Stimulated activated CD8-positive, alpha-beta memory T cell treated with anti-CD3 and anti-CD28 coated beads, Interleukin-2, amount 100 ng/mL, for 1 hour (primary cell): ENCODE measurements at places on chromosomes 4 and X.

- no peak for DNase-seq
These were observed 64.3 kb downstream of the ZFYVE28 start for GRCh38 chr4:2354118-2354517.

DNA sequence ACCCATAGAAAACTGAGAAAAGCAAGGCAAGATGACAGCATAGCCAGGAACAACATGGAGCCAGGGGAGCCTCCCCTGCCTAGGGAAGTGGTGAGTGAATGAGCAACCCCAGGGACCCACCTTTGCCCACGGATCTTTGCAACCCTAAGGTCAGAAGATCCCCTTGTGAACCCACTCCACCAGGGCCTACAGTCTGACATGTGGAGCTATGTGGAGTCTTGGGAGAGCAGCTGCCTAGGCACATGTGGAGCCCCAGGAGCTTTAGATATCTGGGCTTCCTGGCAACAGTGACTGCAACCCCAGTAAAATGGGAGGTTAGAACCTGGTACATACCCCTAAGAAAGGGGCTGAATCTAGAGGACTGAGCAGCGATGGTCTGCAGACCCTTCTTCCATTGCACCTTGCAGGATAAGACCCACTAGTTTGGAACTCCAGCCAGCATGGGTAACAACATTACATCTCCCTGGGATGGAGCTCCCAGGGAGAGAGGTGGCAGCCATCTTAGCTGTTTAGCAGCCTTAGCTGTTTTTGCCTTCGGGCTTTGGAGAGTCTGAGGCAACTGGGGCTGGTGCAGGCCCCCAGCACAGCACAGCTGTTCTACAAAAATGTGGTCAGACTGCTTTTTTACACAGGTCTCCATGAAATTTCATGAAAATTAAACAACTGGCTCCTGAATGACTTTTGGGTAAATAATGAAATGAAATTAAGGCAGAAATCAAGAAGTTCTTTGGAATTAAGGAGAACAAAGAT, 104.7 kb upstream of the TRIM2 start:
- no peak for DNase-seq

- DNase-seq = no peak
These were observed 24.6 kb upstream of the GPR50 start for GRCh38 chrX:151151665-151152267.

- no peak for DNase-seq
These were observed 39.5 kb downstream of the HADH start for GRCh38 chr4:108029016-108029720.

DNA sequence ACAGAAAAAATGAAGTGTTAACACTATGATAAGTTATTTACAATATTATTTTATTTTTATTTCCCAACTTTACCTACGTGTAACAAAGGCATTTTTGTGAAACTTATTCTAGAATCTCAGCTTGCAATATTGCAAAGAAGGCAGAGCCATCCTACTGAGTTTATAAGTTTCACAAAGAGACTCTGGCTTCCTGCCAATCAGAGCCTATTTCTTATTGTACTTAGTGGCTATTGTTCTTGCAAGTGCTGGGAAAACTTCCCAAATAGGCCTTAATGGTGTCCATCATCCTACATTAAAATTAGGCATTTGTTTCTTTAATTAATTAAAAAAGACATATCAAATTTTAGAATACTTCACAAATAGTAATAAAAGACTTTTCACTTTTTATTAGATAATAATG, 233.2 kb downstream of the EPHA5 start:
- no peak for DNase-seq

GRCh38 chr4:16670727-16671126, 227.7 kb downstream of the LDB2 start:
- no peak for DNase-seq

- DNase-seq = no peak
These were observed 11.9 kb upstream of the NSUN7 start for GRCh38 chr4:40737879-40738278.

DNA sequence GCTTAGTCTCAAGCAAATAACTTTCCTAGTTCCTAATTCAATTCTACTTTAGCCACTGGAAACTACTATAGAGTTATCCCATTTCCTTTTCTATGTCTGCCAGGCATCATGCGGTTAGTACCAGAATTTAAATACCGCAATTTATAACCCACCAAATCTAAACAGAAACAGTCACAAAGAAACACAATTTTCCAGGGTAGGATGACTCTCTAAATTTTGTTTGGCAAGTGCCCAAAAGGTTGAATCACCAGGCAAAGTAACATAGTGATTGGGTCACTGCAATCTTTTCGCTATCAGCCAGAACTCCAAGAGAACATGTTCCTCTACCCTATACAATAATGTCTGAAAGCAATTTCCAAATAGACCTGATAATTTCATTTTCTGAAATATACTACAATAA, 240.2 kb upstream of the GRIA3 start:
- DNase-seq = no peak

DNA sequence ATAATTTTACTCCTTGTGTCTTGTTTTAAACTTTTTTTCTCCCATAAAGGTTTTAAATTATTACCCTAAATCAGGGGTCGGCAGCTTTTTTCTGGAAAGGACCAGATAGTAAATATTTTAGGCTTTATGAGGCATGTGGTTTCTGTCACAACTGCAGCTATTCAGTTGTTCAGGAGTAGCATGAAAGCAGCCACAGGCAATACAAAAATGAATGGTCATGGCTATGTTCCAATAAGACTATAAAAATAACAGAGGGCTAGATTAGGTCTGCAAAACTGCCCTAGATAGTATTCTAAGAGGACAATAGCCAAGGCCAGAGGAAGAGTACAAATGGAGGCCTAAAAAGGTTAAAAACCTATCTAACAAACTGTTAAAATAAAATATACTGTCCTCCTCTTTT, 24.6 kb downstream of the HERC5 start:
- DNase-seq = no peak

- DNase-seq = no peak
These were observed at the start of gene OPHN1 for GRCh38 chrX:68433155-68433980. Gene OPHN1, minus strand, starts transcription at chrX:68433495. Its CDS starts 475 bp downstream, at chrX:68433020.

DNA sequence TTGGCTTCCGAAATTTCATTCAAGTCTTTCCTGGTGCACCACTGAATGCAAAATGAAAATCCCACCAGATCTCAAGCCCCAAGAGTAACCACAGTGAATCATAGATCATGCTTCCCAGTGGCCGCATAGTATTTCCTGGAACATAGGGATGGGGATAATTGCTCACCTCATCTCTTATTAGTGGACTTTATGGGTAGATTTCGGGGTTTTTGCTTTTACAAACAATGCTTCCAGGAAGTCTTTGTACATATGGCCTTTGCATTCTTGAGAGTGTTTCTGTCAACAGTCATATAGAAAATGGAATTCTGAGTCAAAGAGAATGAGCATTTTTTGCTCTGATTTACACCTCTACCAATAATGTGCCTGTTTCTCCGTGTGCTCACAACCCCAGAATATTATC, 53.4 kb downstream of the PPEF2 start:
- no peak for DNase-seq

GRCh38 chr4:85659610-85660218, 184.8 kb downstream of the ARHGAP24 start:
- DNase-seq = no peak

- DNase-seq = no peak
These were observed 1427.4 kb upstream of the ADGRL3 start for GRCh38 chr4:59772641-59773139.

- DNase-seq = no peak
These were observed 54.1 kb downstream of the ARHGAP10 start for GRCh38 chr4:147786031-147786430.

DNA sequence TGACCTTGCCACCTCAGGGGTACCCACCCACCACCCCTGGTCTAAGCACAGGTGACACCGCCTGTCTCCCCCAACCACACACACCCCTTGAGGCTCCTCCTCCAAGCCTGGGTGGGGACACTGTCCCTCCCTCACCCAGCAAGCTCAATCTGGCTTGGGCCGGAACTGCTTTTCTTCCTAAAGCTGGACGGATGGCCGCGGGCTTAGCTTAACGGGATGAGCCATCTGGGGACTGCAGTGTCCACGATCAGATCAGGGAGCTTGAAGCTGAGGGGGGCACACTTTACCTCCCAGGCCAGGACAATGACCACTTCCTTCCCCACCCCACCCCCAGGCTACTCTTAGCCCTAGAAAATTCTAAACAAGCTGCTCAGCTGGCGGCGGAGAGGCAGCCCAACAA, 1.0 kb upstream of the SLC6A8 start:
- DNase-seq = no peak
